Occipital lobe (tissue), 3 donors: ENCODE measurements at places on chromosomes 13 and 19. TPM values are rescaled to one million over a fixed set of nuclear protein-coding genes. Genes with fewer than 3 reads are reported as not detected.
A peak's percentile ranks its signal among the peaks of the same experiment; 100 is the strongest.

- DNase-seq: no peak
Observed at GRCh38 chr13:27242702-27243101, 8.7 kb upstream of the RPL21 start.

DNA sequence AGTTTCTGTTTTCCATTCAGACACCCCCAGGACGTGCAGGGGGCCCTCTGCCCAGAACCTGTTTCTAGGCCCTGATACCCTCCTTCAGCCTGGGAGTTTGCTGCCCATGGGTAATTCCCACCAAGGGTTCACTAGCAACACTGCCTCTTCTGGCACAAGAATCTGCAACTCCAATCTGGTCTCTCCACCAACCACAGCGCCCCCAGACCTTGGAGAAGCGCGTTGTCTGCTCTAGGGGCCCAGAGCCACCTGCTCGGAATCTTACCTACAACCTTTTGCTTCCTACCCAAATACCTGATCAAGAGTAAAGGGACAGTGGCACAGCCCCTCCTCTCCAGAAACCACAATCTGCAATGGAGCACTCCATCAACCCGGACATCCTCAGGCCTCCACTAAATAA is 763 bp downstream of the ZNF180 start:
- DNase-seq: no peak

DNA sequence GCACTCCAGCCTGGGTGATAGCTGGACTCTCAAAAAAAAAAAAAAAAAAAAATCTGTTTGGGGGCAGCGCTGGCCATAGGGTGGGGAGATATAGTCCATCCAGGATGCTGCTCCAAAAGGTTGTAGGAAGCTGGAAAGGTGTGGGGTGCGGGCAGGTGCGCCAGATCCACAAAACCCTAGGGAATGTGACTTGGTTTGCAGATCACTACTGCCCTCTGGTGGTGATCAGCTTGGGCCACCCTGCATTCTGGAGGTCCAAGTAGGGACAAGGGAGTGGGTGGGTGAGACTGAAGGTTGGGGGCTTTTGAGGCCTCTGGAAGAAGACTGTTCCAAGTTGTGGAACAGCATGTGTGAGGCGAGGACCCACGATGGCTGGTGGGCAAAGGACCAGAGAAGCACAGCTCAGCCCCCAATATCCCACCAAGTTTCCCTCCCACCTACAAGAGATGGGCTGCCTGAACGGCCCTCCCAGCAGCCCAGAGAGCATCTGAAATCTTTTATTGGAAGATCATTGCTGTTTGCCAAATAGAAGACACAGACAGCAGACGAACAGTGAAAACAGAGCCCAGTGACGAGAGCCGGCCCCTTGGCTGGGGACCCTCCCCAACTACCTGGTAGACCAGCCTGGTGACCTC is 10.4 kb upstream of the TYK2 start:
- DNase-seq: no peak

DNA sequence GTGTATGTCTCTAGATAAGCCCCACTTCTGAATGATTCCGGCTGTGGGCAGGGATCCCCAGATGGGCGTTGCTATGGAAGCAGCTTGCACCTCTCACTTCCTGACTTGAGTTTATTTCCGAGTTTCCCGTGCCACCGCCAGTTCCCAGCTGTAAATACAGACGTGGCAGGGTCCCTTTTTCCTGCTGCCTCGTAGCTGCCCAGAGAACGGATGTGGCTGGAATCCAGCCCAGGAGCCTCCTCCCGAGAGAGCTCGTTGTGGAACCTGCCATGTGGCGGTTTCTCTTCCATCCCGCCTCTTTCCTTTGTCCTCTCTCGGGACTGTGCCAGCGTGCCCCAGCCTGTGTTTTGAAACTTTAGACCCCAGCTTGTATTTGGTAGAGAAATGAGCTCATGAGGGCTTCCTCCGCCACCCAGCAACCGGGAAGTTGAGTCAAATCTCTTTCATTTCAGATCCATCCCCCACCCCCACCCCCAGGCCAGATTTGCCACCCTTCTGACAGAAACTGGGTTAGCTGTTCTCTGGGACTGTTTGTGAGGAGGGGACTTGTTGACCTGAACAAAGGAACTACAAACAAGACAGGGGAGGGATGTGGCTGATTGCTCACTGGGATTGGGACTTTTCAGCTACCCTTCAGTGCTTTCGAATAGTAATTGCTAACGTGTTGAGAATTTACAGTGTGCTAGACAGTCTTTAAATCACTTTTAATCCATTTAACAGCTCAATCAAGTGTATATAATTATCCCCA is 96.6 kb downstream of the SIPA1L3 start:
- DNase-seq: peak; percentile 62

- no peak for DNase-seq
Observed at GRCh38 chr19:1167687-1168571, 6.1 kb downstream of the SBNO2 start.

DNA sequence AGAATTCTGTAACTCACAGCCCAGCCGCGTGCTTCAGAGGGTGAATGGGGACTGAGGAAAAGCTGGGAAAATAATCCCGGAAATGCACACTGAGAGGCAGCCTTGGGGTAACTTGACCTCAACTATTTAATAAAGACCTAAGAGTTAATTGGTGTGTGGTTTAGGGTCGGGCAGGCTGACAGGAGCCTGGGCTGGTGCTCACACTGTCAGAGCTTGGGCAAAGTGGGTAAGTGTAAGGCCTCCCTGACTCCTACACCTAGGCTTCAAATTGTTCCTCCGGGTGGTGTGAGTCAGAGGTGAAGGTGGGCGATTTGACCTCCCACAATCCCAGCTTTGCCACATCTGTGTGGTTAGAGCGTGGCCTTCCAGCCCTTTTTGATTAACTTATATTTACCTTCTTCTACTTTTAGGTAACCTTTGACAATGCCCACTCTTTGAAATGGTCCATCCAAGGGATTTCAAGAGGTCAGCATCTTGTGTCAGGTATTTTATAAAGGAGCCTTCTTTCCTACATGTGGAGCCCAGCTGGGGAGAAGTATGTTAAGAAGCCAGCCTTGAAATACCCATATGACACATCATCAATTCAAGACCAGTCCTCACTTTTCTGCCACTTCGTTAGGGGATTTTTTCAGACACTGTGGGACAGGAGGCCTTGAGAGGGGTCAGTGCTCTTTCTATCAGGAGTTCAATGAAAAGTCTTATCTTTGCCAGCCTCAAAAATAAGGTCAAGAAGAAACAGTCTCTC is 114.2 kb downstream of the NUFIP1 start:
- no peak for DNase-seq

DNA sequence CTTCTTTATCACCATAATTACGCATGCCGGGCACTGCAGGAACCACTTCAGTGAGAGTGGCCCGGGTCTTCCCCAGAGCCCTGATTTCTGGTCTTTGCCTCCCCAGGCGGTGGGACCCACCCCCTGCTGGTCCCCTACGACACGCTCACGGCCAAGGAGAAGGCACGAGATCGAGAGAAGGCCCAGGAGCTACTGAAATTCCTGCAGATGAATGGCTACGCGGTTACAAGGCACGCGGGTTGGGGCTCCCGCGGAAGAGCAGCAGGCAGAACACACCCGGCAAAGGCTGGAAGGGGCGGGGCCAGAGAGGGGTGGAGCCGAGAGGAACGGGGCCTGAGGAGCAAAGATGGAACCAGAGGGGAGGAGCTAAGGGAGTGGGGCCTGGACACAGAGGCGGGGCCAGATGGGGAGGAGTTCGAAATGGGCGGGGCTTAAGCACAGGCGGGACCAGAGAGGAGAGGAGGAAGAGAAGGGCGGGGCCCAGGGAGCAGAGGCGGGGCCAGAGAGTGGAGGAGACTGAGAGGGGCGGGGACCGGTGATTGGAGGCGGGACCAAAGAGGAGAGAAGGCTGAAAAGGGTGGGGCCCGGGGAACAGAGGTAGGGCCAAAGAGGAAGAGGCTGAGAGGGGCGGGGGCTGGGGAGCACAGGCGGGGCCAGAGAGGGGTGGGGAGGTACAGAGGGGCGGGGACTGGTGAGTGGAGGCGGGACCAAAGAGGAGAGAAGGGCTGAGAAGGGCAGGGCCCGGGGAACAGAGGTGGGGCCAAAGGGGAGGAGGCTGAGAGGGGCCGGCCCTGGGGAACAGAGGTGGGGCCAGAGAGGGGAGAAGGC is 73.4 kb downstream of the RYR1 start:
- peak; percentile 12 for DNase-seq

DNA sequence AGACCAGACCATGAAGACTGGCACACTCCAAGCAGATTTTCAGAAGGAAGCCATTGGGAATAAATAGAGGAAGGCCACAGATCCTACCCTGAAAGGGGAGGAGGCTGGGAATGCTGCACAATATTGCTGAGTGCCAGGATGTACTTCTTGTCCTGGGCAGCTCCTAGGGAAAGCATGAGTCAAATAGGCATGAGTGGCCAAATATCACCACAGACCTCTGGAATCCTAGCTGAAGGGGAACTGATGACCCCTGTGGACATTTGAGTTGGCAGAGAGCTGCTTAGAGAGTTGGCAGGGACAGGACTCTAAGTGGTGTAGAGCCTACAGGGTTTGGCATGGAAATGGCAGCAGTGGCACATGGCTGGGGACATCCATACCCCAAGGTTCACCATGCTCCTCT is 234.3 kb upstream of the TRPC4 start:
- DNase-seq: no peak

Gene ZNF808
- total RNA-seq: 23.9 TPM

Gene ONECUT3
- total RNA-seq: not detected

Gene CHST8
- total RNA-seq: 14.0 TPM

Gene OR10H1
- total RNA-seq: not detected
